Activated T-cell treated with anti-CD3 and anti-CD28 coated beads, Interleukin-2, amount 50 U/mL, for 1 hour (primary cell): ENCODE measurements at places on chromosomes 12 and 14.

DNA sequence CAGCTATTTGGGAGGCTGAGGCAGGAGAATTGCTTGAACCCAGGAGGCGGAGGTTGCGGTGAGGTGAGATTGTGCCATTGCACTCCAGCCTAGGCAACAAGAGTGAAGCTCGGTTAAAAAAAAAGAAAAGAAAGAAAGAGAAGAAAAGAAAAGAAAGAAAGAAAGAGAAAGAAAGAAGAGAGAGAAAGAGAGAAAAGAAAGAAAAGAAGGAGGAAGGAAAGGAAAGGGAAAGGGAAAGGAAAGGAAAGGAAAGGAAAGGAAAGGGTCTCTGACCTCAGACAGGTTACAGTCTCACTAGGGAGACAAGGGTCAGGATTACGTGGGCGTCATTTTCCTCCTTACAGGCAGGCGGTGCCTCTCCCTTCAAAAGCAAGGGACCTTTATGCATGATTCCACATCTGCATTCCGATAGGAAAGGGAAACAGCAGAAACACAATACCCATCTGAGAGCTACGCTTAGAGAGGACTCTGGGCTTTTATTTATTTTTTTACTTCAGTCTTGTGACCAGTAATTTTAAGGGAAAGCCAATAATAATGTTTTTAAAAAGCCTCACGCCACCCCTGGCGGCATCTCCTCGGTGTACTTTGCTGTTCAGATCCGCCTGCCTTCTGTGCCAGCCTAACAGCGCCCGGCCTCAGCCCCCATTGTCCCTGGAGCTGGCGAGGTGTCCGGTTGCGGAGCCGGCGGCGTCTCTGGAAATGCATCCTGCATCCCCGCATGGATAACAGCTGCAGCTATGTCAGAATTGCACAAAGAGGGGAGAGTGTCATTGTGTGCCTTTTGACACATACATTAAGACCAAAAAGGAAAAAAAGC, 945 bp upstream of the HIP1R start:
- DNase-seq, result no peak

DNA sequence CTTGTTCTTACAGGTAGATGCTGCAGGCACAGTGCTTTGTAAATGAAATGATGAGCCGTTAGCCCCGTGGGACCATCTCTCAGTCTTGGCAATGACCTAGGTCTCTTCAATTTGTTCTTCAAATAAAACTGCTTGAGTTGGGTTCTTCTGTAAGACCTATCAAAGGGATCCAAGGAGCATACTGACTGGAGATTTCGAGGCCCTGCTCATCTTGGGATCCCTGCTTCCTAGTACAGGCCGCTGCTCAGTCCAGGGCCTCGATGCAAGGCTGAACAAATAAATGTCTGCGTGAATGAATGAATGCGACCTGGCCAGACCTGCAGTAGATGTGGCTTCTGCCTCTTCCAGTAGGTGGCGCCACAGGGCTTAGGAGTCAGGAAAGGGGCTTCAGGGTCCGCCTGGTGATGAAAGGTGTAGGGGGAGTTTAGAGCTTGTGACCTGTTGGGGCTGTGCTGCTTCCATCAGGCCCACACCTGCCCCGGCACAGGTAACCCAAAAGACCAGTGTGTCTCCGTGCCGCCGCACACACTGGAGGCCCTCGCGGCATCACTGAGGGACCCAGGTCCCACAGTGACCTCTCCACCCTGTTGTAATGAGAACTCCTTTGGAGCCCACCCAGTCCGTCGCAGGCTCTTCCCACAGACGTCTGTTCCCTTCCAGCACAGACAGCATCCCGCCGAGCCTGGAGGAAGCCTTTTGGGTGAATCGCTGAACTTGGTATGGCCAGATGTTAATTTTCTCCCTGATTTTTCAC, 4.4 kb downstream of the CACNA1C start:
- no peak for DNase-seq

DNA sequence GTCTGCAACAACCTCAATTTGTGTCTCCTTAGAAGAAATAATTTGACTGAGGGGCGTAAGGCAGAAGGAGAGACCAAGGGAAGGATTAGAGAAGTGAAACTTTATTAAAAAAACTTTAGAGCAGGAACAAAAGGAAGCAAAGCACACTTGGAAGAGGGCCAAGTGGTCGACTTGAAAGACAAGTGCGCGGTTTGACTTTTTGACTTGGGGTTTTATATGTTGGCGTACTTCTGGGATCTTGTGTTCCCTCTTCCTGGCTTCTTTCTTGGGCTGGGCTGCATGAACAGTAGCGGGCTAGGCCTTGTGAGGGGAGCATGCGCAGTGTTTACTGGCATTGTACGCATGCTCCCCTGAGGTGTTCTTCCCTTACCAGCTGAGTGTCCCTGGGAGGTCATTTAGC, 369.3 kb upstream of the DCN start:
- DNase-seq, result no peak

- DNase-seq, result no peak
These were observed 332 bp upstream of the TBC1D30 start for GRCh38 chr12:64824130-64824499.

GRCh38 chr14:40955131-40955505, 651.6 kb upstream of the LRFN5 start:
- DNase-seq, result no peak

DNA sequence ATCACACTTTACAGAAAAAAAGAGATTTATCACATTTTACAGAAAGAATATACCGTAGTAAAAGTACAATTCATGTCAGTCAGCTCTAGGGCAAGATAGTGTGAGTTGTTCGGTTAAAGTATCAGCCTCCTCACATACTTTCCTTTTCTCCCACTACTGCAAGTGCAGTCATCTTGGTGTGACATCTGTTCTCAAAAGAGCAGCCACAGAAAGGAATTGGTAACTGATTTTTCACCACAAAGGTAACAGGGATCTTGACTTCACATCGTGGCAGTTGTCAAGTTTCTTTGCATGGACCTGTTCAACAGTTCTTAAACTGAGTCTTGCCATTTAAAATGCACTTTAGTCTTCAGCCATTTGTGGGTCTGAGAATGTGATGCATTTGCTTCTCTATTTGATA, 5.0 kb upstream of the E2F7 start:
- DNase-seq, result no peak

DNA sequence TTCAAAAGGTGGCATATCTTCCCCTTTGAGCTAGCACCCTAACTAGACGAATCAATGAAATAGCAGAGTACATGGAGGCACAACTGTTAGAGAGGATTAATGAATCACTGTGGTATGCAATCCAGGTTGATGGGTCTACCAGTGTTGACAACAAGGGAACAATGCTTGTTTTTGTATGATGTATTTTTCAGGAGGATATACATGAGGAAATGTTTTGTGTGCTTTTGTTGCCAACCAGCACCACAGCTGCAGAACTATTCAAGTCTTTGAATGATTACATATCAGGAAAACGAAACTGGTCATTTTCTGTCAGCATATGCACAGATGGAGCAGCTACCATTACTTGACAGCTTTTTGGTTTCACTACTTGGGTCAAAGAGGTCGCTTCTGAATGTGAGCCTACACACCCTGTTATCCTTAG, 142.6 kb downstream of the GPHN start:
- no peak for DNase-seq
